ENCODE measurements at places on chromosomes 2 and 18.
A peak's percentile ranks its signal among the peaks of the same experiment; 100 is the strongest.

DNA sequence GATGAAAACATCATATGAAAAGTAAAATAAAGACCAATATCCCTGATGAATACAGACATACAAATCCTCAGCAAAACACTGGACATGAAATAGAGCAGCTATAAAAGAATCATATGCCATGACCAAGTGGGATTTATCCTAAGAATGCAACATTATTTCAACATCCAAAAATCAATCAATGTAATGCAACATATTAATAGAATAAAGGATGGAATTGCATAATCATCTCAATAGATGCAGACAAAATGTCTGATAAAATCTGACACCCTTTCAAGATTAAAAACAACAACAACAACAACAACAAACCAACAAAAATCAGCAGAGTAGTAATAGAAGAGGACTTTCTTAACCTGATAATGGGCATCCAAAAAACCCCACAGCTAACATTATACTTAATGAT is 63.8 kb upstream of the IL1R1 start:
- H3K4me3 ChIP-seq, result no peak overlapping the region
- no peaks in the 10 kb centered on the region for H3K36me3 ChIP-seq
- no peaks in the 10 kb centered on the region for H3K27me3 ChIP-seq
- peaks cover 13% of the 10 kb centered on the region for H3K4me1 ChIP-seq
- no peak for DNase-seq

- H3K4me1 ChIP-seq, result no peaks in the 10 kb centered on the region
- H3K4me3 ChIP-seq, result no peak overlapping the region
- H3K27me3 ChIP-seq, result no peaks in the 10 kb centered on the region
- no peaks in the 10 kb centered on the region for H3K36me3 ChIP-seq
These were observed 2.8 kb downstream of the COL6A3 start for GRCh38 chr2:237411092-237411601.

DNA sequence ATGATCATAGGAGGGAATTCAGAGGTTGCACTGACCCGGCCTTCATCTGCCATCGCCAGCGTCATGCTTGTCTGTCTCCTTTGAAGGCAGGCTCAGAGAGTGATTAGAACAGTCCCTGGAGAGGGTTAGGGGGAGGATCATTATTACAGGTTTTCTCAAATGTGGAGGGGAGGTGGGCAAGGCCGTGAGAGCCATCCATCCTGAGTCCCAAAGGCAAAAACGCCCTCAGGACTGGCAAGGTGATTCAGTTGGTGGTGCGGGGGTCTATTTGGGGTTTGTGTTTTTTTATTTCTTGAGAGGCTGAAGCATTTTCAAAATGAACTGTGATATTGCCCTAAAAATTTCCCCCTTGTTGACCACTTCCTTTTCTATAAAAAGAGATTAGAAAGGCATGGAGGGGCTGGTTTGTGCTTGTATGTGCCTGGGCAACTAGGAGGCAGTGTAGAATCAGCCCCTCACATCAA is 39.3 kb upstream of the GYPC start:
- H3K4me1 ChIP-seq, result no peaks in the 10 kb centered on the region
- no peaks in the 10 kb centered on the region for H3K36me3 ChIP-seq
- H3K4me3 ChIP-seq, result no peak overlapping the region
- DNase-seq, result no peak

DNA sequence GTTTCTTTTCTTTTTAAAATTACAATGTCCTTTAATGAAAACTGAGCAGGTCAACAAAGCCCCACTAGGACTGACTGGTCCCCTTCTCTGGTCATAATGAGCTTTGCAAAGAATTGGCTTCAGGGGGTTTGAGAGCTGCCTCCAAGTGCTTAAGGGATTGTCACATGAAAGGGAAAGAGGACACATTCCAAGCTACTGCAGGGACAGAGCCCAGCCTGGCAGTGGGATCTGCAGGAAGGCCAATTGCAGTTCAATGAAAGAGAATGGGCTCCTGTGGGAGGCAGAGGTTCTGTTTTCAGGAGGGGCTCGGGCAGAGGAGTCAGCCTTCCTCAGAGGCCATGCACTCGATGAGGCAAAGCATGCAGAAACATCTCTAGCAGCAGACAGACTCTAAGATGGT is 84.1 kb upstream of the ACKR3 start:
- no peak for DNase-seq
- H3K4me1 ChIP-seq, result no peaks in the 10 kb centered on the region
- H3K36me3 ChIP-seq, result no peaks in the 10 kb centered on the region
- H3K27ac ChIP-seq, result no peak overlapping the region
- H3K4me3 ChIP-seq, result no peak overlapping the region
- H3K27me3 ChIP-seq, result no peaks in the 10 kb centered on the region

DNA sequence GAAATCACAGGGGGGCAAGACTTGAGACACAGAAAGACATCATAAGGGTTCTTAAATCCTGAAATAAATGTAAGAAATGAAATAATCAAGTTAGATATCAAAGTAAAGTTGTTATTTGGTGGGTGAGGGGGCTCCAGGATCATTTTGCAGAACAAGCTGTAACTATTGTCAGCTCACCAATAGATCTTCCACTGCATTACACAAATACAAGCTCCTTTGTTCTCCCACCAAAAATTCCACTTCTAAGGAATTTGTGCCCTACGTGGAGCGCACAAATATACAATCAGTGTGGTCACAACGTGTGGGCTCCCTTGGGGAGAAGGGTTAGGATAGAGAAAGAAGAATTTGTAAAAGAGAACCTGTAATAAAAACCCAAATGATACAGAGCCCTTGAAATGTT is 19.2 kb upstream of the GALNT5 start:
- no peak for DNase-seq
- H3K27me3 ChIP-seq, result no peaks in the 10 kb centered on the region
- H3K27ac ChIP-seq, result no peak overlapping the region
- H3K4me1 ChIP-seq, result no peaks in the 10 kb centered on the region
- no peak overlapping the region for H3K4me3 ChIP-seq

DNA sequence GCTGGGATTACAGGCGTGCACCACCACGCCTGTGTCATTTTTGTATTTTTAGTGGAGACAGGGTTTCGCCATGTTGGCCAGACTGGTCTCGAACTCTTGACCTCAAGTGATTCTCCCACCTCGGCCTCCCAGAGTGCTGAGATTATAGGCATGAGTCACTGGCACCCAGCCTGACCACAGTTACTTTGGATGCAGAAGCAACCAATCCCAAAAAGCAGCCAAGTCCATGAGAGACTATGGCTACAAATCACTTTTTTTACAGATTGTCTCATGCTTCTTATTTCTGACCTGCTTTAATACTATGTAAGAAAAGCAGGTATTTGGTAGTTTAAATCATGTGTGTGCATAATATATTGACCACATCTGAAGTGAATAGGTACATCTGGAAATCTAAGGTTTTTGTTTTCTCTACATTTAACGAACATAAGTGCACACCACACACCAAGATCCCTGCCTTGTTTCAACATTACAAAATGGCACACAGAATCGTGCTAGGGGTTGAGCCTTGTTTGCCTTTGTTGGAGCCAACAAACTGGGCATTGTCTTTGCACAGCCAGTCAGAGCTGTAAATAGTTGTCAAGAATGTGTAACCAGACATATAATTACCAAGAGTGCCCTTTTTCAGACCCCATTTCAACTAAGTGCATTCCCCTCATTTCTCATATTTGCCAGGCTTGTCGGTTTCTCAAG is 18.3 kb upstream of the MAP4K4 start:
- DNase-seq, result no peak
- no peaks in the 10 kb centered on the region for H3K4me1 ChIP-seq
- no peaks in the 10 kb centered on the region for H3K27me3 ChIP-seq

DNA sequence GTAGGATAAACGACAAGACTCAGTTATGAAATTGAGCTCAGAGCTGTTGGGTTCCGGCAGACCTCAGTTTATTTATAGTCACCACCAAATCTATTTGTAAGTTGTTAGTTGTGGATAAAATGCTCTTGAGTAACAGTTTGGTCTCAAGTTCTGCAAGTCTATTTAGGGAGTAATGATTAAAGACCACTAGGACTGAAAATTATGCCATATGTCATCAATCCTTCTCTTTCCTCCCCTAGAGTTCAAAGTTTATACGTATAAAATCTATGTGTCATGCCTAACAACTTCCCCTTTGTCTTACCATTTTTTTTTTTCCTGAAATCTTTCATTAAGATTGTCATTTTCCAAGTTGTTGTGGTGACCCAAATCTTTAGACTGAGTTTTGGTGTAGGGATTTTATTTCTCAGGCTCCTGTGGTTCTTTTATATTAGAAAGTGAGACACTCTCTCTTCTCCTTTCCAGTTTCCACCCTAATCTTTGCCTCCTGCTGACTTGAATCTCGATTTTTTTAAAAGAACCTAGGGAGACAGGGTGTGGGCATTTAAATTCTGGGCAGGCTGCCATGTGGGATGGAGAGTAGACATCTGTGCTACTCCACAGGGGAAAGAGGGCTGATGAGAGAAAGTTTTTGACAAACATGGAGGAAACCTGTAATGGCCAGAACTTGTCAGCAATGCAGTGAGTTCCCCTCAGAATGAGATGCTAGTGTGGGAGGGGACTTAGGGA is 51.0 kb downstream of the LAMA3 start:
- H3K36me3 ChIP-seq, result no peaks in the 10 kb centered on the region
- no peaks in the 10 kb centered on the region for H3K27me3 ChIP-seq
- H3K4me1 ChIP-seq, result peaks cover 8% of the 10 kb centered on the region
- no peak overlapping the region for H3K4me3 ChIP-seq

DNA sequence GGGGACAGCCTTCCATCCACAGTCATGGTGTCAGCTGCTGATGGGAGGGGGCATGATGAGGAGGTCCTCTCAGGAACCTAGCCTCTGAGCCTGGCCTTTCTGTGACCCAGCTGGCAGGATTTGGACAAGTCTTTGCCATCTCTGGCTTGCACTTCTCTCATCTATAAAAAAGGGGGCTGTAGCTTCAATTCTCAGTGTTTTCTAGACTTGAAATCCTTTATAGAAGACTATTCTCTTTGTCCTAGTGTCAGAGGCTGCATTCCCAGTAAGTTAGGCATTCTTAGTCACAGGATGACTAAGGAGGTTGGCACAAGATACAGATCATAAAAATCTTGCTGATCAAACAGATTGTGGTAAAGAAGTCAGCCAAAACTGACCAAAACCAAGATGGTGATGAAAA is 958.5 kb downstream of the CNTNAP5 start:
- H3K4me1 ChIP-seq, result no peaks in the 10 kb centered on the region
- H3K27me3 ChIP-seq, result no peaks in the 10 kb centered on the region
- H3K27ac ChIP-seq, result no peak overlapping the region
- no peak overlapping the region for H3K4me3 ChIP-seq

GRCh38 chr2:109029490-109030201 is 40.6 kb upstream of the EDAR start:
- H3K27me3 ChIP-seq, result no peaks in the 10 kb centered on the region
- no peak overlapping the region for H3K4me3 ChIP-seq
- no peak for DNase-seq
- no peak overlapping the region for H3K27ac ChIP-seq

DNA sequence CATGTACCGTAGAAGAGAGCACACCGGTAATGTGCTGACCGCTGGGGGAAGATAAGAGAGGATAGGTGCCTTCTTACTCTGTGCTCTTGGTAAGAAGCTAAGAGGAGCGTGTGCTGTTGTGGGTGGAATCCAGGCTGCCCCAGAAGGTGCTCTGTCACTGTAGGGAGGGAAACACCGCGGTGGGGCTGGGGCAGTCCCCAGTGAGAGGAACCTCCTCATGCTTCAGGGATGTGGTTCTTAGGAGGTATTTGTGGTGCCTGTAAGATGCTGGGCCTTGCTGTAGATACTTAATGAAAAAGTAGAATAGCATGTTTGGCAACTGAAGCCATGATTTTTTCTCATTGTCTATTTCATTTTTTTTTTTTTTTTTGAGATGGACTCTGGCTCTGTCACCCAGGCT is 1.1 kb downstream of the COLEC11 start:
- H3K4me3 ChIP-seq, result no peak overlapping the region
- no peak for DNase-seq
- no peaks in the 10 kb centered on the region for H3K4me1 ChIP-seq
- H3K36me3 ChIP-seq, result no peaks in the 10 kb centered on the region
- no peaks in the 10 kb centered on the region for H3K27me3 ChIP-seq

- no peaks in the 10 kb centered on the region for H3K36me3 ChIP-seq
- H3K4me3 ChIP-seq, result peak overlapping the region; percentile 50
- peaks cover 30% of the 10 kb centered on the region for H3K27me3 ChIP-seq
- H3K27ac ChIP-seq, result no peak overlapping the region
- peaks cover 39% of the 10 kb centered on the region for H3K4me1 ChIP-seq
These were observed 5.5 kb upstream of the ID2 start for GRCh38 chr2:8676191-8676920.

DNA sequence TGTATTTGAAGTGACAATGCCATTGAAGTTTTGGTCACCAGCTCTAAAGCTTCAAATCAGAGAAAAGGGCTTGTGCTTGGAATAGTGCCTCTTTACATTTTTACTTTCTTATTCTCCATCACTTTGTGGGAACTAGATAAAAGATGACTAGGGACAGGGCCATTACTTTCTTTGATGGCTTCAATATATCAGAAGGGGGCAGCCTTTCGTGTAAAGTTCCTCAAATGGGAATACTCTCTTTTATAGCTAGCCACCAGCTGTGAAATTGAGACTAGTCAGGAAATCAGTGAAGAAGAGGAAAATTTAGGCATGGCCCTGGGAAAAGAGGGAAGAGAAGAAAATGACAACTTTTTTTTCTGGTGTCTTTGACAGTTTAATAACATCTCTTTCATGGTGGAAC is 242.5 kb downstream of the DCC start:
- no peaks in the 10 kb centered on the region for H3K27me3 ChIP-seq
- no peak overlapping the region for H3K4me3 ChIP-seq
- no peaks in the 10 kb centered on the region for H3K4me1 ChIP-seq
- DNase-seq, result no peak
- no peaks in the 10 kb centered on the region for H3K36me3 ChIP-seq

- H3K27me3 ChIP-seq, result no peaks in the 10 kb centered on the region
- DNase-seq, result no peak
- no peaks in the 10 kb centered on the region for H3K36me3 ChIP-seq
- H3K4me3 ChIP-seq, result no peak overlapping the region
- no peak overlapping the region for H3K27ac ChIP-seq
These were observed 187.8 kb upstream of the COL3A1 start for GRCh38 chr2:188786368-188786841.

- H3K4me3 ChIP-seq, result no peak overlapping the region
- peaks cover 15% of the 10 kb centered on the region for H3K4me1 ChIP-seq
- no peaks in the 10 kb centered on the region for H3K36me3 ChIP-seq
- H3K27ac ChIP-seq, result no peak overlapping the region
- H3K27me3 ChIP-seq, result peaks cover 29% of the 10 kb centered on the region
These were observed 4.9 kb downstream of the INHBB start for GRCh38 chr2:120350801-120351320.

- no peaks in the 10 kb centered on the region for H3K27me3 ChIP-seq
- peak overlapping the region; percentile 97 for H3K4me3 ChIP-seq
- no peak for DNase-seq
- H3K4me1 ChIP-seq, result peaks cover 28% of the 10 kb centered on the region
- H3K36me3 ChIP-seq, result peaks cover 2% of the 10 kb centered on the region
- H3K27ac ChIP-seq, result peak overlapping the region; percentile 98
These were observed 2.0 kb downstream of the ZNF638 start for GRCh38 chr2:71333619-71334018.

DNA sequence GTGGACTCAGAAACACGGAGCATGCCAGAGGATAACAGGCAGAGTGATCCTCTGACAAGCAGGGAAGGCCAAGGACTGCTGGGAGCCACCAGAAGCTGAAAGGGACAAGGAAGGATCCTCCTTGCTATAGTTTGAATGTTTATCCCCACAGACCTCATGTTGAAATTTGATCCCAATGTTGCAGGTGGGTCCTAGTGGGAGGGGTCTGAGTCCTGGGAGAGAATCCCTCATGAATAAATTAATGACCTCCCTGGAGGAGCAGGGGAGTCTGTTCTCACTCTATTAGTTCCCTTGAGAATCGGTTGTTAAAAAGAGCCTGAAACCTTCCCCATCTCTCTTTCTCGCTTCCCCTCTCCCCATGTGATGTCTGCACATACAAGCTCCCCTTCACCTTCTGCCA is 124.4 kb downstream of the FBXO15 start:
- no peaks in the 10 kb centered on the region for H3K27me3 ChIP-seq
- H3K4me3 ChIP-seq, result no peak overlapping the region
- H3K4me1 ChIP-seq, result no peaks in the 10 kb centered on the region
- H3K27ac ChIP-seq, result no peak overlapping the region
- no peak for DNase-seq
- no peaks in the 10 kb centered on the region for H3K36me3 ChIP-seq

All from common myeloid progenitor, CD34-positive (primary cell).